ENCODE measurements at places on chromosomes 4 and X.

GRCh38 chrX:136228839-136229207 lies 22.4 kb downstream of the MAP7D3 start:
- DNase-seq = no peak

DNA sequence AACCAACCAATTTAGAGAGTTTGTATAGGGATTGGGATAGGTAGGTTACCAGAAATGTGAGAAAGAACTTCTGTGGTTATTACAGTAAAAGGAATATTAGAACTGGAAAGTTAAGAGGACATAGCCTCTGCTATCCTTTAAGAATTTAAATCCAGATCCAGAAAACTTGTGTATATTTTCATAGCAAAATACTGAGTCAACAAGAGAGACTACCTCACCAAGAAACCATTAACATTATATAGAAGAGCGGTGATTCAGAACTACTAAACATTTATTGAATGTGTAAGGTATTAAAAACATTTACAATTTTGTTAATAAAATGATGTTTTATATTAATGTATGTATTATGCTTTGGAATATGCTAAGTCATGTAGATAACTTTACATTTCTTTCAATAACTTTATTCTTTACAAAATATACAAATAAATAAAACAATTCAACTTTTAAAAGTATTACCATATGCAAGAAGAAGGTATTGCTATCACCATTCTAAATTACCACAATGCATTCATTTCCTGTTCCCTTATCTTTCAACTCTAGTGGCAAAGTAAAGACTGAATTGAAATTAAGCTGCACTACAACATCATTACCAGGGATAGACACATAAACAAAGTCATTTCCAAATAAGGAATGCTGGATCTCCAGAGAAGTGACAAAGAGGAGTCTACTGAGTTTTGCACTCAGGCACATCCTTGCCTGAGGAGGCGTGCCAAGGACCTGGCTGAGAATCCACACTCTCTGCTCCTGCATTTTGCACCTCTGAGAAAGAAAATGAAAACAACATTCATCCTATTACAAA lies 6.1 kb upstream of the BDH2 start:
- no peak for DNase-seq

GRCh38 chr4:60396341-60397049 lies 803.6 kb upstream of the ADGRL3 start:
- no peak for DNase-seq

DNA sequence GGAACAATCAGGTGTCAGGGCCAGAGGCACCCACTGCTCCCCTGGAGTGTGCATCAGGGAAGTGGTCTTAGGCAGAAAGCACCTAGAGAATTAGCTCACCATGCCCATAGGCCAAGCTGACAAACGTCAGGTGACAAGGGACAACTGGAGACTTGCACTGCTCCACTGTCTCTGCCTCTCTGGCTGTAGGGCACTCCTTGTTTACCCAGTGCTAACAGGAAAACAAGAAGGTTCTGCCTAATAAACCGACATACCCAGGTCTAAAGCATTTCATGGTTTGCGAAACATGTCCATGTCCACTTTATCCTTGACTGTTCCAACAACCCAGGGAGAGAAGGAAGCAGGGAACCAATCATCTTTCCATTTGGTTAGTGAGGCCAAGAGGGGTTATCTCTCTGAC lies 92.5 kb upstream of the MAMLD1 start:
- DNase-seq = no peak

GRCh38 chrX:153794897-153795816 lies 689 bp downstream of the SSR4 start:
- no peak for DNase-seq

GRCh38 chr4:108433832-108434231 lies 186.5 kb upstream of the RPL34 start:
- DNase-seq = peak; percentile 66

GRCh38 chr4:184688447-184688846 lies 38.9 kb downstream of the PRIMPOL start:
- no peak for DNase-seq

DNA sequence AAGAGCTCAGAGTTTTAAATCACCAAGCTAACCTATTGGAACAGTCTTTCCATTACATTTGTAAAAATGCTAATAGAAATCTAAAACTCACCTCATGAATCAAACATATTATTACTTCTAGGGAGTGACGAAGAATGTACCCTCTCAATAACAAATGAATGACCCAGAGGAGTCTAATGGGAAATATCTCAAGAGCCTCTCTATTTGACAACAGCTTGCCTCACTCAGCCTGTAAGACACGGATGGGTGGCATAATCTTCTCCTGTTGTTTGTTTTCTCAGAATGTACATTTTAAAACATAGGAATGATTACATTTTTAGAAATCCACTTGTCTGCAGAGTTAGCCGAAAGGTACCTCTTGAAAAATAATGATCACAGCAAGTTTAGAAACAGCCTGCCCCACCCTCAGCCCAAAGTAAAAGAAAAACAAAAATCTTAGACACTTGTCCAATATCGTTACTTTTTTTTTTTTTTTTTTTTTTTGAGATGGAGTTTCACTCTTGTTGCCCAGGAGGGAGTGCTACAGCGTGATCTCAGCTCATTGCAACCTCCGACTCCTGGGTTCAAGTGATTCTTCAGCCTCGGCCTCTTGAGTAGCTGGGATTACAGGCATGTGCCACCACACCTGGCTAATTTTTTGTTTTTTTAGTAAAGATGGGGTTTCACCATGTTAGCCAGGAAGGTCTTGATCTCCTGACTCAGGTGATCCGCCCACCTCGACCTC lies 183.6 kb upstream of the FTHL17 start:
- no peak for DNase-seq

All from CD4-positive, alpha-beta T cell treated with Interleukin-15 for 4 hours (primary cell).